ENCODE measurements at places on chromosomes 13 and 19. TPM values are rescaled to one million over a fixed set of nuclear protein-coding genes. Genes with fewer than 3 reads are reported as not detected.

DNA sequence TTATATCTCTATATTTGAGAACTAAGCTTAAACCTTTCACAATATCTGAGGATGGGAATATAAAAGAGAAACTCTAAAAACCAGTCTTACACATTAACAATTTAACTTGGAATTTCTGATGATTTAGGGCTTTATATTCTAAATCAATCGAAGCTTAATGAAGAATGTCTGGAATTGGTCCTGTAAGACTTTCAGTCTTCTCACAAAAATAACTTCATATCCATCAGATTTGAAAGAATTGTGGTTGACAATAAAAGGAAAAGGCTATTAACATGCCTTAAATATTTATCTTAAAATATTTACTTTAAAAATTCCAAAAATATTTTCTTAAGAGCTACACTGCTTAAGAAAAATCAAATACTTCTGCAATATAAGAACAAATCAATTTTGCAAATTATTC lies 27.3 kb downstream of the MYCBP2 start:
- DNase-seq, result no peak

GRCh38 chr19:30471441-30471840 lies 99.3 kb downstream of the ZNF536 start:
- DNase-seq, result no peak

DNA sequence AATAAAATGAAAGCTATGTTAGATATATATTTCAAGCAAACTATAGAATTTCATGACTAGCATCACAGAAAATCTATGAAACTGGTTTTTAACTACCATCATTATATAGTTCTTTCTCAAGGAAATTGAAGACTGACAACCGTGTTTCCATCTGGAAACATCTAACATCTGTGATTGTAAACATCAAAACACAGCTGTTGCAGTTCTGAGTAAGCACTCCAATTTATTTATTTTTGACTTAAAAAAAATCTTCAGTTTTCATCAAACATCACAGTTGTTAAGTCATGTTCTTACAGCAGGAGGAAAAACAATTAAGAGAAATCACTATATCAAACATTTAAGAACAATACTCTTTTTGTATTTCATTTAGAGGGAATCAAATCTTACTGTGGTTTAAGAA lies 1653.0 kb upstream of the MIR17HG start:
- DNase-seq, result no peak

- no peak for DNase-seq
Measured at GRCh38 chr19:14678199-14678598, 3.6 kb upstream of the ADGRE3 start.

DNA sequence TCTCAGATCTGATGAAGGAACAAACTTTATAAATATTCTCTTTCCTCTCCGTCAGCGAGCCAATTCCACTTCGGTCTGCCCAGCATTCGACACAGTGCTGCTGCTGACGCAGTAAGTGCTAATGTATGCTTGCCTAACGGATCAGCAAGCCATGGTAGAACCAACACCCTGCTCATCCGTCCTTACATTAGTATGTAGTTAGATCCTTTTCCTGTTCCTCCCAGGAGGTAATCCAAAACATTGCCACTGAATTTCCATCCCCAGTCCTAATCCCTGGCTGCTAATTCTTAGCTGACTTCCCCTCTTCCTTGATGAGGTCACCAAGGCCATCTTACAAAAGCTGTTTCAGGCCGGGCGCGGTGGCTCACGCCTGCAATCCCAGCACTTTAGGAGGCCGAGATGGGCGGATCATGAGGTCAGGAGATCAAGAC lies 88.0 kb downstream of the STARD13 start:
- no peak for DNase-seq

DNA sequence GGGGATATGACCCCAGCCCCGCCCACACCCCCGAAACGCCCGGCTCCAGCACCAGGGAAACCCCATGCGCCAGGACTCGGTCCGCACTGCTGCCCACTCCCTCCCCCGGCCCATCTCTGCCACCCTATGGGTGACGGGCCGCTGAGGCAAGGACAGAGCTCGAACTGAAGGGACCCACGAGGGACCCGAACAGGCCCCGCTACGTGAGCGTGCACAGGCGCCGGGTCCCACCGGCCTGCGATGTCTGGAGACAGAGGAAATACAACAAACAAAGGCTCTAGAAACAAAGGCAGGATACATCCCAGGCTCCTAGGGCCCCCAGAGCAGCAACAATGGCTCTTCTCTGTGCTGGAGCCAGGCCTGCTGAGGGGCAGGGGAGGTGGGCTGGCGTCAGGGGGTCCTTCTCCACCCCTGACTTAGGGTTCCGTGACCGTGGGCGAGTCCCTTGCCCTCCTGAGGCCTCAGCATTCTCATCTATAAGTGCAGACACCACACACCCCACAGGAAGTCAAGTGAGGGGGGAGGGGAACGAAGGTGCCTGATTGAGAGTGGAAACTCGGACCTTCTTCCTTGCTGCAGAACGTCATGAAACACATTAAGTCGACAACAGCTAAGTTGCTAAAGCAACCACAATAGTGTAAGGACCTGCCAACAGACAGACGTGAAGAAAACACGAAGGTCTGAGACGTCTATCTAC lies 3.1 kb downstream of the ABHD17A start:
- no peak for DNase-seq

- no peak for DNase-seq
Measured at GRCh38 chr13:110396913-110397381, 89.9 kb downstream of the COL4A2 start.

DNA sequence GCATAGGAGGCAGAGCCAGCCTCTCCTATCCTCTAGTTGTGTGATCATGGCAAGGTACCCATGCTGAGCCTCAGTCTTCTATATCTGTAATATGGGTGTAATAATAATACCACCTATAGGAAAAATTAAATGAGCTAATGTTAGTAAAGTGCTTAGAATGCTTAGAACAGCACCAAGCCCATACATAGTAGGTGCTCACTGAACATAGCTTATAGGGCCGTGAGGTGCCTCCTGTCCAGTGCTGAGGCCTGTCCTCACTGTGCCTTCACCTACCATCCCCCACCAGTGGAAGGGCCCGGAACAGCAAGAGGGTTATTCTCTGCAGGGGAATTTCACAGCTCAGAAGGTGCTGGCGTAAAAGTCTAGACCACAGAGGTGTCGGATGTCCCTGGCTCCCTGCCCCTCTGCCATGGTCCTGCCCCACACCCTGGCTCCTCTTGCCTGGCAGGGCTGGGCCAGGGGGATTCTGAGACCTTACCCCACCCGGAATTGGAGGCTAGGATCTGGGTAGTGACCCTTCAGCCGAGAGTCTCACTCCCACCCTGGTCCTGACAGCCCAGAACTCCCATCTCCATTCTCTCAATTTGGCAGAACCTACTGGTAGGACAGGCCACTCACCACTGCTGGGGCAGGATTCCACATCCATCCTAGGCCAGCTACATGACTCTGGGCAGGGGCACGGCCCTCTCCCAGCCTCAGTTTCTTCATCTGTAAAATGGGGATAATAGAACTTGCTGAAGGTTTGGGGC lies 2.2 kb upstream of the SCN1B start:
- DNase-seq, result no peak

DNA sequence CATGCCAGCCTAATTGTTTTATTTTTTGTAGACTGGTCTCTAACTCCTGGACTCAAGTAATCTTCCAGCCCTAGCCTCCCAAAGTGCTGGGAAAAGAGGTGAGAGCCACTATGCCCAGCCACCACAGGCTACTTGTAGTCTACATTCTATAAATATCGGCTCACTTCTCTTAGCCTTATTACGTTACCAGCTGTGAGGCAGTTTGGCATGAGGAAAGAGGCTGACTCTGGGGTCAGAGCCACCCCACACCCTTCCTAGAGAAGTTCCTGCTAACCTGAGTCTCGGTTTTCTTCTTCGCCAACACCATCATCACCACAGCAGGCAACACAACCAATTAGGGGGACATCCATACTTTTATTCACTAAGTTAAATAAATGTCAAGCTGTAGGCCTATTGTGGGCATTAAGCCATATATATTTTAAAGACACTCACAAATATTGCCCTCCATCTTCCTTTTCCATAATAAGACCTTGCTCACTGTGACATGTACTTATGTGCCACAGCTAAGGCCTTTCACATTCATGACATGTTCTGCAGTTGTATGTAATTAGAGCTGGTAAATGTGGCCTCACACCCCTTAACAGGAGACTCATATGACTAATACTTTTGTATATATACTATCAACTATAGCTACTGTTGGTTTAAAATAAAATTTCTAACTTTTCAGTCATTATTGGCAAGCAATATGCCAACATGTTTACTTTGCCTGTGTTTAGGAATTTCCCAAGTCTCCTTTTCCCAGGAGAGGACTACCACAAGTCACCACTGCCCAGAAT lies 5.7 kb downstream of the SLC25A30 start:
- DNase-seq, result no peak

DNA sequence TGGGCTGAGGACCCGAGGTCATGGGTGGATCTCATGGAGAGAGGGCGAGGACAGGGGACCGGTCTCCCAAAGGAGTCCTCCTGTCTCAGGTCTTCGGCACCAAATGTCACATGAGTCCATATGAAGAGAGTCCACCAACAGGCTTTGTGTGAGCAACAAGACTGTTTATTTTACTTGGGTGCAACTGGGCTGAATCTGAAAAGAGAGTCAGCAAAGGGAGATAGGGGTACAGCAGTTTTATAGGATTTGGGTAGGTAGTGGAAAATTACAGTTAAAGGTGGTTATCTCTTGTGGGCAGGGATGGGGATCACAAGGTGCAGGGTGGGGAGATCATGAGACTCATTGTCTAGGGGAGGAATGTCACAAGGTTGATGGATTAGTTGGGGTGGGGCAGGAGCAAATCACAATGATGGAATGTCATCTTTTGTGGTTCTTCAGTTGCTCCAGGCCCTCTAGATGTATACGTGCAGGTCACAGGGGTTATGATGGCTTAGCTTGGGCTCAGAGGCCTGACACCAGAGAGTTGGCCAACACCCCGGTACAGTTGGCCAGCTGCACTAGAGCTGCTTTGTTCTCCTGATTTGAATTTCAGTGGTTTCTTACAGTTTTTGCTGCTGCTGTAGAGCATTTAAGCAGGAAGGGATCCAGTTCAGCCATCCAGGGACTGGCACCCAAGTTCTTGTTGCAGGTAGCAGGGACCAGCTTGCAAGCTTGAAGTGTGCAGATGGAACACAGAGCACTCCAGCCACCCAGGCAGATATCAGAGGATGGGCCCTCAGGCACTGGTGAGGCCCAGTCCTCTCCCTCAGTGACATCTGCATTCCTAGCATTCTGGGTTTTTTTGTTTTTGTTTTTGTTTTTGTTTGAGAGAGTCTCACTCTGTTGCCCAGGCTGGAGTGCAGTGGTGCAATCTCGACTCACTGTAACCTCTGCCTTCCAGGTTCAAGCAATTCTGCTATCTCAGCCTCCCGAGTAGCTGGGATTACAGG lies 26.4 kb upstream of the IGFL1 start:
- no peak for DNase-seq

DNA sequence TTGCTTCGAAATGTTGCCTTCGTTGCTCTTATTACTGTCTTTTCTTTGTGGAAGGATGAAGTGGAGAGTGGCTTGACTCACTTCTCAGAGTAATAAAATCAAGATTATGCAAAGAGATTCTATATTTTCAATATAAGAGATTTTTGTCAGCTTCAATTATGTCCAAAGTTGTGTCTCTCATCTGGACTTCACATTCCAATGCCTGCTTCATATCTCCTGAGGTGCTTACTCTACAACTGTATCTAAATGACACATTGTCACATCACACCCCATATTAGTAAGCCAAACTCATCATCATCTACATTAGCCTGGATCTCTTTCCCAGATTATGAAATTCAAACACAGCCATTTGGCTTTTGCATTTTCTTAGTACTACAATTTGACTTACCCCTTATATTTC lies 409.4 kb downstream of the DACH1 start:
- no peak for DNase-seq

GRCh38 chr19:18746401-18747325 lies 44.4 kb downstream of the COMP start:
- DNase-seq, result peak; percentile 55

- no peak for DNase-seq
Measured at GRCh38 chr19:3233116-3233515, 8.7 kb downstream of the CELF5 start.

- peak; percentile 91 for DNase-seq
Measured at GRCh38 chr19:47391510-47392223, 27.7 kb downstream of the MEIS3 start.

DNA sequence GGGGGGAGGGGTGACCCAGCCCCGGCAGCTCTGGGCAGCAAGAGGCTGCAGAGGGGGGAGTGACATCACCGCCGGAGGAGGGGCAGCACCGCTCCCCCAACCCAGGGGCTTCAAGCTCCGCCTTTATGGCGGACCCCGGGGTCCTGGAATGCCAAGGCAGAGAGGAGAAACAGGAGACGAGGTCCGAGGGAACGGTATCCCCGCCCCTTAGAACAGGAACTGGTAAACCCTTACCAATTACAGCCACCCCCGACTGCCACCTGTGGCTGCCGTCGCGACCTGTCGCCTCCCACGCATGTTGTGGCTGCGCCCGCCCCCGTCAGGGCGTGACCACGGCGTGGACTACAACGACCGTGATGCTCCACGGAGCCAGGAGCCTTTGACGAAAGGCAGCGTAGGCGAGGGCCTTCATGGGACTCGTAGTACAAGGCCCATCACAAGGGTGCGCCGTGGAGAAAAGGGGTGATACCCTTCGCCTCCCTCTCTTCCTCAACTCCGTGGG lies 4.1 kb upstream of the KCNC3 start:
- DNase-seq, result peak; percentile 94

GRCh38 chr13:44974056-44974793 lies 15.0 kb downstream of the NUFIP1 start:
- DNase-seq, result no peak

Gene SLITRK5
- 3.7 TPM for total RNA-seq

Gene REXO1
- 61.1 TPM for total RNA-seq

Gene LRRC4B
- 11.0 TPM for total RNA-seq

Gene ARGLU1
- total RNA-seq, result 130 TPM

Gene NANOS3
- total RNA-seq, result 0.66 TPM

Gene UGGT2
- total RNA-seq, result 31.1 TPM

Gene F10
- total RNA-seq, result 0.87 TPM

Gene PSPN
- 3.5 TPM for total RNA-seq

Data from WTC11 (cell line).